ENCODE measurements at places on chromosomes 12 and 14.

DNA sequence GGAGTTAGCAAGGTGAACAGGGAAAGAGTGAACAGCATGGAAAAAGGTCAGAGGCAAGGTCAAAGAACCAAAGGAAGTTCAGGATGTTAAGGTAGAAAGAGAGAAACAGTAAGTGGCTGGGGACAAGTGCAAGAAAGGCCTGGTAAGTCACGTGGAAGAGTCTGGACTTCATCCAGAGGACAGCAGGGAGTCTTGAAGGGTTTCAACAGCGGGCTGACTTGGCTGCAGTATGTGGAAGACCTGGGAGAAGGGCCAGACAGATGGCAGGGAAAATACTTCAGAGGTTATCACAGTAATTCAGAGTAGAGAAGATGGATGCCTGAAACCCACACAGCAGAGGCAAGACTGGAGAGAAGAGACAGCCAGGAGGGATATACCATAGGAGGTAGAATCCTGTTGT is 34.0 kb downstream of the CIT start:
- peak; percentile 21 for DNase-seq

- DNase-seq: no peak
These were observed 1.3 kb downstream of the HOXC5 start for GRCh38 chr12:54033980-54034784.

- peak; percentile 45 for DNase-seq
These were observed 18.7 kb downstream of the ZBTB39 start for GRCh38 chr12:56987551-56988053.

- no peak for DNase-seq
These were observed 289.9 kb upstream of the KITLG start for GRCh38 chr12:88870000-88870737.

- DNase-seq: no peak
These were observed 544 bp downstream of the ABCD4 start for GRCh38 chr14:74302152-74302628.

Measured in smooth muscle cell of the brain vasculature (primary cell).